ENCODE measurements at places on chromosomes 12 and 14. TPM values are rescaled to one million over a fixed set of nuclear protein-coding genes. Genes with fewer than 3 reads are reported as not detected.

GPD1 gene
- total RNA-seq: 0.67 TPM

GRCh38 chr12:116642683-116643082 is 83.5 kb downstream of the MAP1LC3B2 start:
- no peak for DNase-seq

GRCh38 chr14:99419905-99420304 is 60.8 kb downstream of the SETD3 start:
- DNase-seq: no peak

- no peak for DNase-seq
Observed at GRCh38 chr12:106147956-106148355, 9.2 kb upstream of the NUAK1 start.

DNA sequence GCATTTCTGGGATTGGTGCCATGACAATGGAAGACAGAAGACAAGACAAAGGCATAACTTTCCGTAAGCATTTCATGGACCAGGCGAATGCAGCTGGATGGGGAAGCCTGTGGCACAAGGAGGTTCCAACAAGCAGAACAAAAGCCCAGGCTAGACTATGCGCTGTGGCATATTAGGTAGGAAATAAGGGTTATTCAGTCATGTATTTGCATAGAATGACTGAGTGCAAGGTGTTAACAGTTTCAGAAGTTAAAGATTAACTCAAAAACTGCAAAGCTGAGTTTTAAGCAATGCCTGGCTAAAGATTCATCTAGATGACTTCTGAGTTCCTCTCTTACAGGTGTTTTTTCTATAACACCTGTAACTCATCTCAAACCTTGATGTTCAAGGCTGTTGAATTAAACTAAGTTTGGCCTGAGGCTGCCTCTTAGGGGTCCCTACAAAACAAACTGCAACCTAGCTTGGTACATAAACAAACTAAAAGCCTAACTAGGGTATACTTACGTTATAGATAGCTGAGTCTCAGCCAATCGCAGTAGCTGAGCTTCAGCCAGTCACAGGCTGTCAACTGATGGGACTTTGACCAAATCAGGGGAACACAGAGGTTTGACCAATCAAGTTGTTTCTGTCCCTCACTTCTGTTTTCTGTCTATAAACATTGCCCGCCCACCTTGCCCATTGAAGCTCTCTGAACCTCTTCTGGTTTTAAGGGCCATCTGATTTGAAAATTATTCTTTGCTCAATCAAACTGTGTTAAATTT is 52.2 kb upstream of the PLBD1 start:
- no peak for DNase-seq

- DNase-seq: no peak
Observed at GRCh38 chr12:31363416-31363809, 37.5 kb upstream of the SINHCAF start.

- no peak for DNase-seq
Observed at GRCh38 chr12:120870415-120870814, 33.7 kb downstream of the SPPL3 start.

DNA sequence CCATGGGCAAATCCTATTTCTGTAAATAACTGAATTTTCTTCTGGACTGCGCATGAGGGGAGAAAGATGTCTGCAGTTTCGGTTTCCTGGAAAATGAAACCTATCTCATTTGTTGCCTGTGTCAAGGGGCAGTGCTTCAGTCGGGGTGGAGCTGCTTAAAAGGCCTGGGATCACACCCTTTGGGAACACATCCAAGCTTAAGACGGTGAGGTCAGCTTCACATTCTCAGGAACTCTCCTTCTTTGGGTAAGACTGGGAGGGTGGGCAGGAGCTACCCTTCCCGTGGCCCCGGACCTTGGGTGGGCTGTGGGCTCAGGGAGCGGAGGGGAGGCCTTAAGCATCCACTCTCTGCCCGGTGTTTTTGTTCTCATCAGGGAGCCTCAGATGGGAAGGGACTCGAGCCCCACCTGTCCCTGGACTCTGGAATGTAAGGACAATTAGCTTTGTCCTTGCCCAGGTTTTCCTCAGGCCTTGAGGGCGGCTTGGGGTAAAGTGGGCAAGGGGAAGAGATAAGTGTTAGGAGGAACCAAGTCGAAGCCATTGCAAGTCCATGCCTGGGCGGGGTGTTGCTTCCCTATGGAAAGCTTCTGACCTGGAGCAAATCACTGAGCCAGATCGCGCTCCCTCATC is at the start of gene IFI27:
TSS of gene IFI27 (plus strand) at position 185 of the 630 bp plus-strand sequence.
- peak; percentile 70 for DNase-seq

OR4K1 gene
- total RNA-seq: not detected

SLC10A1 gene
- not detected for total RNA-seq

- DNase-seq: no peak
Observed at GRCh38 chr14:33671556-33671955, 279.3 kb downstream of the EGLN3 start.

ABCD2 gene
- total RNA-seq: 0.04 TPM

GRCh38 chr14:54310151-54310850 is 86.5 kb upstream of the CDKN3 start:
- DNase-seq: no peak

SLC5A8 gene
- total RNA-seq: not detected

DNA sequence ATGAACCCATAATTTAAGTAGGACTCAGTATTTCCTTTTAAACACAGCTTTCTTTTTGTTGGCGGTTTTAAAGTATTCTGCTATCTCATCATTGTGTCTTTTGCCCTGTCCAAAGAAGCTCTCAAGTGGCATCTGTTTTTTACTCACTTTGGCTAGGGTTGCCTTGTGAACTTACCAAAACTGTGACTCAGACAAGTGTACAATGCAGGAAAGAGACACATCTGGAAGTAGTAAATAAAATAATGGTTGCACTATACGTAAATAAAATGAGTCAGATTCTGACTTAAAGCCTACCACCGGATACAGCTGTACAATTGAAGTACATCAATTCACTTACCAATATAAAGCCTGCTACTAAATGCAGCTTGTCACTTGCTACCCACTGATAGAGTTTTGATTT is 619.2 kb upstream of the LRFN5 start:
- no peak for DNase-seq

GRCh38 chr12:105588106-105588505 is 257.6 kb downstream of the C12orf75 start:
- no peak for DNase-seq

DHRS2 gene
- 62.9 TPM for total RNA-seq

GRCh38 chr14:74038020-74038859 is 19.1 kb downstream of the BBOF1 start:
- DNase-seq: peak; percentile 25

DEPDC4 gene
- total RNA-seq: 5.7 TPM

GRCh38 chr12:5593086-5593485 is 161.2 kb downstream of the NTF3 start:
- DNase-seq: no peak

DNA sequence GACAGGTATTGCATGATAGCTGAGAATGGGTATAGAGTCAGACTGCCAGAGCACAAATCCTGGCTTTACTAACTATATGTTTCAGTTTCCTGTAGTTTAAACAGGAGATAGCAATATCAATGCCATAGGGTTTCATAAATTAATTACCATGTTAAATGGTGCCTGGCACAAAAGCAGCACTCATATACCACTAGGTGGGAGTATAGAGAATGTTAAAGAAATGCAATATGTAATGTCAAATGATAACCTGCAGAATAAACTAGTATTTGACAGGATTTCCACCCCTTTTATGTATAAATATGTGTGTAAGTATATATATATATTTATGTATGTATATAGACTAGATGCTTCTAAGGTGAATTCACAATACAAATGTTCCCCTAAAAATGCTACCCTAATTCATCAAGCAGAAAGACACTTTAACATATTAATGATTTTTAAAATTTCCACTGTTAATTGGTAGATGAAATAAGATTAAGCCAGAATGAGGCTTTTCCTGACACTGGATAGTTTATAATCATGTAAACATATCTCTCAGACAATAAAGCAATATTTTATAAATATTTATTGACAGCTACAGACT is 8.6 kb downstream of the WDR89 start:
- DNase-seq: peak; percentile 7

DNA sequence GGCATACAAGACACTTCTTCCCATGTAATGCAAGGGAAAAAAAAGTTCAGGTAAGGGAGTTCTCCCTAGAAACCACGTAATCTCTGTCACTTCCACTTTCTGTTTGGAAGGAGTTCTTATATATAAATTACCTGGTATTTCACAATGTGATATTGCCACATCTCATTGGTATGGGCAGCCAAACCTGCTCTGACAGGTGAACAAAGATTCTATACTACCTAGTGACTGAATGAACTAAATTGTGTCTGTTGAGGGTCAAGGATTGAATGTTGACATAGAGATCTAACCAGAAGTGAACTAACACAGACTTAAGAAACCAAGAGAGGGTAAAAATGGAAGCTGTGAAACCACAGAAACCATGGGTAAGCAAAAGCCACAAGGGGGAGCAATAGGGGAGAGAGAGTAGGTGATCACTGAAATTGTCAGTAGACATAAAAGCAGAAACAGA is 161.3 kb downstream of the RPL10L start:
- DNase-seq: no peak

All from K562 (cell line).